GM23338 (cell line): ENCODE measurements at places on chromosomes 4 and X. TPM values are rescaled to one million over a fixed set of nuclear protein-coding genes. Genes with fewer than 3 reads are reported as not detected.

GABRQ gene
- 7.8 and 10.1 TPM in 2 replicates for total RNA-seq

GLRA3 gene
- total RNA-seq = 0.03 TPM in 1 of 2 replicates, not detected in the other

BEX5 gene
- total RNA-seq = 12.0 and 22.4 TPM in 2 replicates

VCX3B gene
- total RNA-seq = 0.23 TPM in 1 of 2 replicates, not detected in the other

SLC4A4 gene
- total RNA-seq = 1.5 and 2.3 TPM in 2 replicates

GPRASP2 gene
- 18.0 and 22.4 TPM in 2 replicates for total RNA-seq

ATXN3L gene
- total RNA-seq = not detected in 2 replicates

CACNA1F gene
- 0.35 and 0.90 TPM in 2 replicates for total RNA-seq

ANOS1 gene
- 65.7 and 68.5 TPM in 2 replicates for total RNA-seq

CD38 gene
- total RNA-seq = 0.04 and 0.17 TPM in 2 replicates

P2RY4 gene
- 0.73 TPM in 1 of 2 replicates, not detected in the other for total RNA-seq

PAGE2B gene
- total RNA-seq = not detected in 2 replicates

TLR2 gene
- total RNA-seq = 1.2 and 2.1 TPM in 2 replicates
